Activated naive CD8-positive, alpha-beta T cell treated with anti-CD3 and anti-CD28 coated beads for 36 hours (primary cell): ENCODE measurements at places on chromosomes 11 and 22.

DNA sequence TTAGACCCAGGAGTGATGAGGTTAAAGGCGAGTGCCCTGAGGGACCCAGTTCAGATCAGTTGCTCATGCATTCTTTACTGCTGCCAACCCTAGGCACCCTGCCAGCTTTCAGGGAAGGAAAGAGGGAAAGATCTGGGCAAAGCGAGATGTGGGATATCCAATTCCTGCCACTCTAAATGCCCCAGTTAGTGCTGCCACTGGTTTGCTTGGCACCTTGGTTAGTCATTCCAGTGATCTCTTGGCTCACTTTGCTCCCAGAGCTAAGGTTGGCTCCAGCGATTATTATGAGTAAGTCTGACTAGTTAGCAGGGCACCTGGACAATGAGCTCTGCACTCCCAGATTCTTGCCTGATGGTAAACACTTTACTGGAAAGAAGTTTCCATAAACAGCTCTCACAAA, 85.0 kb downstream of the INSC start:
- no peak for DNase-seq

DNA sequence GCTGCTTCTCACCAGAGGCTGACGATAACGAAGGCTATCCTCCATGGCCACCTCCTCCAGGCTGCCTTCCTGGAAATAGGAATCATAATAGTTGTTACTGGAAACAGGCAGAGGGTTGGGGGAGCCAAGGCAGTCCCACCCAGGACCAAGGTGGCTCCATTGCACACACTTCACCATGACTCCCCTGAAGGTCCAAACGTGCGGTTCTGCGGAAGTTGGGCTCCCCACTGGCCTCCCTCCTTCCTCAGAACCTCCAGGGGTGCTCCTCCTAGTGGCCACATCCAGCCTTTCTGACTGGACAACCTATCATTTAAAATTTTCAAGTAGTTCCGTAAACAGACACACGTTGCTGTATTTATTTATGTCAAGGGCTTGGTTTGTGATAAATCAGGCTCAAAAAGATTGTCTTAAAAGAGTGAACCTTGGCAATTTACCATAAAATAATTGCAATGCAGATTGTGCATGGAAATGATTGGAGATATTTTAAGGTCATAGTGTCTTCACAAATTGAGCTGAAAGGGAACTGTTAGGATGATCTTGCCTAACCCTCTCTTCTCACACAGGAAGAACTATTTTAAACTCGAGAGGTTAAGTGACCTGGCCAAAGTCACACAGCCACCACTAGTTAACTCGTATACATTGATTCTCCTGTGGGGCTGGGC, 1.4 kb upstream of the TCN2 start:
- DNase-seq: peak; percentile 31

GRCh38 chr11:34302046-34302921, 55.5 kb downstream of the ABTB2 start:
- DNase-seq: no peak

GRCh38 chr11:59854871-59855270, 9.6 kb upstream of the CBLIF start:
- DNase-seq: no peak

GRCh38 chr11:20110908-20111669, 49.2 kb downstream of the DBX1 start:
- peak; percentile 48 for DNase-seq

- DNase-seq: no peak
Measured at GRCh38 chr11:118126082-118126838, 26.4 kb downstream of the SCN4B start.

DNA sequence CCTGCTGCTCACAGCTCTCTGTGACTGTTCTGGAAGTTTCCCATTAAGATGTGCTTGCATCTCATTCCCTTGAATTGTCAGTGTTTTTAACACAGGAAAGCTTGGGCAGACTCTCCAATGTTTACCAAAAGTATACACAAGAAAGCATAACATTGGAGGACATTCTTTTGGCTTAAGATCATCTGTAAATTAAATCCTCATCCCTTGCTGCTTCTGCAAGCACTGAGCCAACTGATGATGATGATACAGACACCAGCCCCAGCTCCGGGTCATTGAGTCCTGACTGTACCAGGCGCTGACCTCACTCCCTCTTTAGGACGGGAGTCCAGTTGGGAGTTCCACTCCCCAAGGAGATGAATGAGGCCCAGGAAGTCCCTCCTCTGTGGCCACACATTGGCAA, 23.8 kb downstream of the CD82 start:
- DNase-seq: no peak

DNA sequence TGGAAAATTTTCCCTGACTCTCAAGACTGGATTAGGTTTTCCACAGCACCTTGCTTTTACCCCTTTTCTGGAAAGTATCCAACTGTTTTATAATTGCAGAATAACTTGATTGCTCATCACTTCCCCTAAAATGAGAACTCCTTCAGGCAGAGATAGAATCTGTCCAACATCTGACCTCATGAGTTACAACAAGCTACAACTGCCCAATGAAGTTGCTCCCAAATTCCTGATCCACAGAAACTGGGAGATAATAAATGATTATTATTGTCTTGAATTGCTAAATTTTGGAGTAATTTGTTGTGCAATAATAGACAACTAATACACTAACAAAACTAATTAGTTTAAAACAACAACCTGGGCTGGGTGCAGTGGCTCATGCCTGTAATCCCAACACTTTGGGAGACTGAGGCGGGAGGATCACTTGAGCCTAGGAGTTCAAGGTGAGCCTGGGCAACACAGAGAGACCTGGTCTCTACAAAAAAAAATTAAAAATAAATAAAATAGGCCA, 10.0 kb upstream of the CCDC83 start:
- no peak for DNase-seq

- DNase-seq: no peak
Measured at GRCh38 chr11:112162761-112163546, 940 bp downstream of the IL18 start.

- DNase-seq: no peak
Measured at GRCh38 chr11:17221968-17222367, 14.2 kb upstream of the PIK3C2A start.

DNA sequence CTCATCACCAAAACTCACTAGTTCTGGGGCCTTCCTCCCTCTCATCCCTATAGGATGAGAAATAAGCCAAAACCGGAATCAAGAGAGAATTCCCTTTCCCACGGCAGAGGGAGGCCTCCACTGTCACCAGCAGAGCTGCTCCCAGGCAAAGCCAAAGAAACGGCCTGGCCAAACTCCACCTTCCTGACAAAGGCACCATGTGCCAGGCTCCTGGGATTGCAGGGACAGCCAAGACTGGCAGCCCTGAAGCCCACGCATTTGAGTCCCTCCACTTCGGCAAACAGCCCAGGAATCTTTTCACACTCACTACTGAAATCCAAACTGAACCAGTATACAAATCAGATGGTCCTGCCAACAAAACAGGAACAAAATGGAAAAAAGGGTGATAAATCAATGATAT, 6.1 kb downstream of the SMCO4 start:
- DNase-seq: no peak
